Stomach (tissue), 19 donors: ENCODE measurements at places on chromosomes 5 and 9. TPM values are rescaled to one million over a fixed set of nuclear protein-coding genes. Genes with fewer than 3 reads are reported as not detected.

GRCh38 chr9:124300312-124300711, 42.6 kb downstream of the NEK6 start:
- no peak for DNase-seq

- peak; percentile 20 for DNase-seq
These were observed 821.3 kb upstream of the TYRP1 start for GRCh38 chr9:11871852-11872251.

- peak; percentile 45 for DNase-seq
These were observed 187.9 kb downstream of the PALM2AKAP2 start for GRCh38 chr9:109967651-109968642.

DNA sequence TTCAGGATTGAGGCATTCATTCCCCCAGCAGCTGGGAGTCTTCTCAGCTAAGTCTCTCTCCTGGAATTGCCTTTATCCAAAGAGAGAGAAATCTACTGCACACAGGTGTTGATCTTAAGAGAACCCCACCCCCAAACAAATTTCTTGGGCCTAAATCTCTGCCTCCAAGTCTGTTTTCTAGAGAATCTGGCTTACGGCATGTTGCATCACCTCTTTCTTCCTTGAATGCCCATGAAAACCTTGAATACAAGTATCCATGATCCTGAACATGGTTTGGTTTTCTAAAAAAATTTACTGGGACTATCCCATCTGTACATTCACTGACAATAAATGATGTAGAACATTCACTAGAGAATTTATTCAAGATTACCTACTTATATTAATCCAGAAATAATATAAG, 401.6 kb downstream of the PDE4D start:
- no peak for DNase-seq

DNA sequence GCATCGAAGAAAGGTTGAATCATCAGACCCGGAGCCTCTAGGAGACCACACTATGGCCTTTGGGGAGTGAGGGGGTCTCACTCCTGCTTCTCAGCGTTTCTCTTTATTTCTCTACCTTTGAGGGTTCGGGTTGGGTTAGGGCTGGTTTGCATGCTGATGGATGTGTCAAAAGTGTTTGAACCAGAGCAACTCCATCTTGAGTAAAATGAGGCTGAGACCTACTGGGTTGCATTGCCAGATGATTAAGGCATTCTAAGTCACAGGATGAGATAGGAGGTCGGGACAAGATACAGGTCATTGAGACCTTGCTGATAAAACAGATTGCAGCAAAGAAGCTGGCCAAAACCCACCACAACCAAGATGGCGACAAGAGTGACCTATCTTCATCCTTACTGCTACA, 44.9 kb upstream of the TCF7 start:
- no peak for DNase-seq

DNA sequence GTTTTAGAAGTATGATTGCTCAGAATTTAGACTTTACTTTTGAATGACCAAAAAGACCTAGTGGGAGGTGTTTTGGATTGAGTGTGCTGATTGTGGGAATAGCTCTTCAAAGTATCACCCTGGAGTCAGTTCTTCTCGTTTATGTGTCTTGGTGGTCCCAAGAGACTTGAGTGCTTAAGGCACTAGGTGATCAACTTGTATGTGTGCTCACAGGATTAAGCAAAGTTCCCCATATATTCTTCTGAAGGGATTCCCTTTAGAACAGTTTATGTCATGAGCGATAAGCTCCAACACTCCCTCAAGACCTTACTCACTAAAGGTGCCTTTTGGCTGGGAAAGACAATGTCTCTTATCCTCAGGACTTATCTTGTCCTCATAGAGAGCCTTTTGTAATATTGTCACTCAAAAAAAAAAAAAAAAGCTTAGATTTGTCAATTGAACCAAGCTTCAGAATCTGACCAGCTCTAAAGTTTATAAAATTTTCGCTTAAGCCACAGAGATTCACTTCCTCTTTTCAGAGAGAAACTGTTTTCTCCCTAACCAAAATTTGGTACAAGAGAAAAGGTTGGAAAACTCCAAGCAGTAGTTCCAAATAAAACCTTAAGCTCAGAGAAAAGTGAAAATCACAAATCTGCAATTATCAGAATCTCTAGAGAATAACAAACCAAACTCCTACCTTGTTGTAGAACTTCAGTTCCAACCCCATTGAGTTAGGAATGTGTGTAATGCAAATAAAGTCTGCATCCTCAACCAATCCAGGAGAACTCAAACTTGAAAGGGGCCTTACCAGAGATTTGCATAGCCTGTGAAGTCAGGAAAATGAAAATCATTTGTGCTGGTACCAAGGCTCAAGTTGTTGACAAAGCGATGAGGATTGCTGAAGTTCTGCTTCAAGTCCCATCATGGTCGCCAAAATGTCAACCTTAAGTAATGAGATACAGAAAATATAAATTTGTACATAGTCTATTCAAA, 40.0 kb upstream of the PDZD2 start:
- no peak for DNase-seq

GRCh38 chr9:84871983-84872382, 202.5 kb downstream of the NTRK2 start:
- no peak for DNase-seq

DNA sequence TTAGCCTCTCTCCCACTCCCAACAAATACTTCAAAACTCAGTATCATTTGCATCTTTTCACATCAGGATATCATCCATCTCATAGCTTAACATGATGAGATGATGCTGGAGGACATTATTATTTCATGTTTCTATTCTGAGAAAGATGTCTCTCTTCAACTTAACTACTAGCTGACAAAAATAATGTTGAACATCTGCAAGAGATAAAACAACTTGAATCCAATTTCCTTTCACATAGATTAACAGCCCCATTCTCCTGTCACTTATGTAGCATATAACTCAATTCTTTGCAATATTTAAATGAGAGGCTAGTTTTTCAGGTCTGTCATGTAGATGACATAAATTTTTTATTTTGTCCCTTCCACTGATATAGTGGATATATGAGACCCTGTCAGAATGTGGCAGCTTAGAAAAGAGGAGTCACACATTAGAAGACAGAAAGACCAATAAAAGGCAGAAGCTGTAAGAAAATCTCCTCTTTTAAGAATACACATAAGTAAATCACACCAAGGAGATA, 239.2 kb upstream of the KIF2A start:
- no peak for DNase-seq

- DNase-seq = no peak
These were observed 52.2 kb upstream of the SPATA31E1 start for GRCh38 chr9:87830446-87830845.

Gene P4HA2
- 109 TPM for total RNA-seq

Gene LCNL1
- total RNA-seq = not detected

Gene RORB
- total RNA-seq = 0.58 TPM

Gene WNT8A
- not detected for total RNA-seq
